CD4-positive, alpha-beta T cell treated with Interleukin-17A for 4 hours (primary cell): ENCODE measurements at places on chromosomes 3 and 15.

GRCh38 chr3:96000966-96001365 lies 813.4 kb upstream of the EPHA6 start:
- no peak for DNase-seq

GRCh38 chr3:149339931-149340309 lies 6.5 kb upstream of the TM4SF18 start:
- DNase-seq = no peak

GRCh38 chr3:152258448-152259393 lies 10.0 kb upstream of the MBNL1 start:
- peak; percentile 71 for DNase-seq

DNA sequence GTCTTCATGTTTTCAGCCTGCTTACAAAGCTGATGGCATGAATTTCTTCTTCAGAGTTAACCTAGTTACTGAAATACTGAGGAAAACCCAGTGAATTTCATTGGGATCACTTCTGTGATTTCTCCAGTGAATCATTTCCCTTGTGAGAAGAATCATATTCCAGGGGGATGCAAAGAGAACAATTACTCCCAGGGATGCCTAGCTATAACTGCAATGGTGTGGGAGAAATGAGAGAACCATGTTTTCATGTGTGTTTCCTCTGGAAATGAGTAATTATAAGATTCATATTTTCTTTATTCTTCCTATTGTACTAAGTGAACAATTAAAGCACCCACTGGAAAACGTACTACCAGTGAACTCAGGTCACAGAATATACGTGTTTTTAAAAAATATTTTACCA lies 485.4 kb downstream of the GRM7 start:
- DNase-seq = no peak

DNA sequence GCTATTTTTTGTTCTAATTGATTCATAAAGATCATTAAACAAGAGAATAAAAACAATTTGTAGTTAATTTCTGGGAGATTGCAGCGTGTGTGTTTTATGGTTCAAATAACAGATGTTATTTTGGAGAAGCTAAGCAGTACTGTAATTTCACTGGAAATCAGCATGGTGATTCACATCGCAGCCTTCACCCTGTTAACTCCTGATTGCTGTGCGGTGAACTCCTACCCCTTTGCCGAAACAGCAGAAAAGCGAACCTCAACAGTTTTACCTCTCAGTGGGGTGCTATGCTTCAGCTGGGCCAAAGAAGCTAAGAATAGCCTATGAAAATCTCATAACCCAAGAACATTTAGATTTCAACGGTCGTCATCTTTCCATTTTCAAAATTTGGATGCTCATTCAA lies 441.5 kb upstream of the RARB start:
- no peak for DNase-seq

GRCh38 chr3:13776253-13777050 lies 103.4 kb downstream of the WNT7A start:
- no peak for DNase-seq

DNA sequence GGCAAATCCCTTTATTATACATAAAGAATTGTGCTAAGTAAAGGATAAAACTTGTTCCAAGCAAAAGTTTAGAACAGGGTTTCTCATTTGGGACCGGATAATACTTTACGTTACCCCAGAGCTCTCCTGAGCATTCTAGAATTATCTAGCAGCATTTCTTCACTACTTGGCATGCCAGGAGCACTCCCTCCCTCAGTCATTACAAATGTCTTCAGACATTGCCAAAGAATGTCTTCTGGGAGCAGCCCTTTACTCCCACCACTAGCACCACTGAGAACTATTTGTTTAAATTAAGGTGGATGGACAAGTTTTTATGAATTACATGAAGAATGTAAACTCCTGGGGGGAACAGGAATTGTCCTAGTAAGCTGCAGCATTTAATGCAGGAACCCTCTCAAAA lies 516.4 kb downstream of the GBE1 start:
- no peak for DNase-seq
